ENCODE measurements at places on chromosomes 1 and 21. TPM values are rescaled to one million over a fixed set of nuclear protein-coding genes. Genes with fewer than 3 reads are reported as not detected.
A peak's percentile ranks its signal among the peaks of the same experiment; 100 is the strongest.

DNA sequence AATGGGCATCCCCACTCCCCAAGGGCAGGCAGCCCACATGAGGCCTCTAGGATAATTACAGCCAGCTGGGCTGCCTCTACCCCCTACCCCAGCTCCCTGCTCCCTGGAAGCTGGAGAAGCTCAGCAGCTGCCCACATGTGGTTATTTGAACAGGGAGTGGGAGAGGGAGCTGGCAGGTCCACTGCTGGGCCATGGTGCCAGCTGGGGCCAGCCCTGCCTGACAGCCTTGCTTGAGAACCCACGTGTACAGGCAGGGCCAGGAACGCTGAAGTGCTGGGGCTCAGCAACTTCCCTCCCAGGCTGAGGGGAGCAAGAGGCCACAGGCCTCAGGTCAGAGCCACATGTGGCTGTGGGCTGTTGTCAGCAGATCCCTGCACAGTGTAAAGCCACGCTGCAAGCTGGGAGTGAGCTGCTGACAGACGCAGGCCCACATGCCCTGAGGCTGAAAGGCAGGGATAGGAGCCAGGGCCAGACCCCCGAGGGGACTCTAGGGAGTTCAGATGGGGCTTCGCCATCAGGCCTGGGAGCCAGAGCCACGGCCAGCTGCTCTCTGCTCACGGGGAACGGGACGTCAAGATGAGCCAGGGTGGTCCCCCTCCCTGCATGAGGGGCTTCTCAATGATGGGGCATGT lies 129.0 kb downstream of the SYF2 start:
- no peak for DNase-seq

DNA sequence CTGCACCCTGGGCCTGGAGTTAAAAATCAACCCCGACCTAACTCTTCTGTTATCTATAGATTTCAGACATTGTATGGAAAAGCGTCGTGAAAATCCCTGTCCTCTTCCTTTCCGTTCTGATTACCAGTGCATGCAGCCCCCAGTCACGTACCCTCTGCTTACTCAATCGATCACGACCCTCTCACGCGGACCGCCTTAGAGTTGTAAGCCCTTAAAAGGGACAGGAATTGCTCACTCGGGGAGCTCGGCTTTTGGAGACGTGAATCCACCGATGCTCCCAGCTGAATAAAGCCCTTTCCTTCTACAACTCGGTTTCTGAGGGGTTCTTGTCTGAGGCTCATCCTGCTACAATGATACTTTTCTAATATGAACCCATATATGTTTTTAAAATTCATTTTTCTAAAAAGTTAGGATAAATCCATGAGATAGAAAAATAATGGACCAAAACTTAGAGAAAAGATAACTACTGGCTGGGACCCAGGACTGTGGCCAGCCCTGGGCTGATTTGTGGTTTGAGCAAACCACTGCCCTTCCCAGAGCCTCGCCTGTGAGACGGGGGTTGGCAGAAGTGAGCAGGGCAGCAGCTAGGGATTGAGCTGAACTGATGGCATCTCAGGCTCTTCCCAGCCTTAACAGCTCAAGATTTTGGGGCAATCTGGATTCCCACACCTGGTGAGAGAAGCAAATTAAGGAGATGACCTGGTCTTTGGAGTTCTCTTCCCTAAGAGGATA lies 5.0 kb downstream of the UQCRHL start:
- no peak for DNase-seq

- DNase-seq: no peak
These were observed 114.3 kb downstream of the FGGY start for GRCh38 chr1:59411147-59411546.

Gene NUDT17
- 3.3 TPM for total RNA-seq

DNA sequence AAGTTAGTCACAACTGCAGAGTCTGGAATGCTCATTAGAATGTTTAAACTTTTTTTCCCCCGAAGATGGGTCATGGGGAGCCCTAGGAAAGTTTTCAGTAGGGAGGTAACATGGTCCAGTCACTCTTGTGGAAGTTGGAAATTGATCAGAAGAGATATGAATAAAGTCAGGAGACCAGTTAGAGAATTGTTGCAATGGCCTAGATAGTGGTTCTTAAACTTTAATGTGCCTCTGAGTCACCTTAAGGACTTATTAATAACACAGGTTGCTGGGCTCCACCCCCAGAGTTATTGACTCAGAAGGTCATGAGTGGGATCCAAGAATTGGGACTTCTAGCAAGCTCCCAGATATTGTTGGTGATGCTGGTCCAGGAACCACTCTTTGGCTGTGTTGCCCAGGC lies 3.2 kb upstream of the TFAP2E start:
- no peak for DNase-seq

DNA sequence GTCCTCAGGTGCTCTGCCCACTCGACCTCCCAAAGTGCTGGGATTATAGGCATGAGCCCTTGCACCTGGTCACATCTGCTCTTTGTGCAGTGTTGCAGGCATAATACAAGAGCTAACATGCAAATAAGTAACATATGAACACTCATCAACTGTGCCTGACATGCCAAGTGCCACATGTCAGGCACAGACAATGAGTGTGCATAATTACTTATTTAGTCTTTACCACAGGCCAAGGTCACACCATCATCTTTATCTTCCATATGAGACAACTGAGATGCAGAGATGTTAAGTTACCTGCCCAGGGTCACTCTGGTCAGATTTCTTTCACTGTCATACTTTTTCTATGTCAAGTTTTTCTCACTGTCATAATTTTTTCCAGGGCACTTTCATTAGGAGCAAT lies 126.1 kb downstream of the PPIAL4G start:
- no peak for DNase-seq

DNA sequence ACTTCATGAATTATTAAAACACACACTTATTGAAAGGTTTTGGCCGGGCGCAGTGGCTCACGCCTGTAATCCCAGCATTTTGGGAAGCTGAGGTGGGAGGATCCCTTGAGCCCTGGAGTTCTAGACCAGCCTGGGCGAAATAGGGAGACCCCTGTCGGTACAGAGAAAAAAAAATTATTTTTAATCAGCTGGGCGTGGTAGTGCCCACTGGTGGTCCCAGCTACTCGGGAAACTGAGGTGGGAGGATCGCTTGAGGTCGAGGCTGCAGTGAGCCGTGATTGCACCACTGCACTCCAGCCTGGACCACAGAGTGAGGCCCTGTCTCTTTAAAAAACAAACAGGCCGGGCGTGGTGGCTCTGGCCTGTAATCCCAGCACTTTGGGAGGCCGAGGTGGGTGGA lies 1.7 kb downstream of the GABPB2 start:
- no peak for DNase-seq

GRCh38 chr1:150615346-150616201 lies 13.8 kb downstream of the ENSA start:
- DNase-seq: no peak

GRCh38 chr1:29749024-29749945 lies 513.0 kb downstream of the PTPRU start:
- no peak for DNase-seq

Gene BTBD19
- total RNA-seq: 2.8 TPM

GRCh38 chr1:41501581-41501980 lies 17.1 kb upstream of the EDN2 start:
- peak; percentile 63 for DNase-seq

DNA sequence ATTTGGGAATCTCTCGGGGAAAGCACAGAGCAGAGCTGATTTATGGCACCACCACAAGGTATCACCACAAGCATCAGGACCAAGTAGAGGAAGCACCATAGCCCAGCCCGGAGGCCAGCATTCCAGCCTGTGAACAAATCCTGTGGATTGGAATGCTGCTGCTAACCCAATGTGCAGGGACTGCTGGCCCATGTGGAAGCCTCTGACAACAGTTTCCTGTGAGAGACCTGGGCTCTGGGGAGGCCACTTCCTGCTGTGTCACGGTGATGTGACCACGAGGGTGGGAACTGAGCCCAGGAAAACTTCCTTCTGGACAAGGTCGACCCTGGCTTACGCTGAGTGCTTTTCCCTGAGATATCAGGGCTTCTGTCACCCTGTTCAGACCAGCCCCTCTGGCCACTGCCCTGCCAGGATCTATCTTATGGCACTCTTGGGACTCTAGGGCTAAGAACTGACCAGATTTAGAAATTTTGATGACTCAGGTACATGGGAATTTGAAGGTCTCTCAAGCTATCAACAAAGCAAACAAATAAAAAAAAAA lies 88.3 kb upstream of the NGF start:
- peak; percentile 78 for DNase-seq

DNA sequence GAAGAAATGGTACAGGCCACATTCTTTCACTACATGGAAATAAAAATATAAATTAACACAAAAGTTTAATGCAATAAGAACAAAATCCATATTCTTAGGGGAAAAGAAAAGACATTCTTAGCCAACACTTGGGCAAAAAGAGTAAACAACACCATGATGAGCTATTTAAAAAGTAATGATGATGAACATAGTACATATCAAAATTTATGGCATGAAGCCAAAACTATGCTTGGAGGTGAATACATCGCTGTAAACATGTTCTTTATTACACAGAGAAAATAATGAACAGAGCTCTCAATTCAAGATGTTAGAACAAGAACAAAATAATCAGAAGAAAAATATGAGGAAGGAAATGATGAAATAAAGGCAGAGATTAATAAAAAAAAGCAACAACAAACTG lies 158.2 kb downstream of the ZSCAN20 start:
- DNase-seq: no peak

Gene RALGPS2
- total RNA-seq: 14.4 TPM

Gene CD53
- total RNA-seq: 17.2 TPM

Gene PCBP3
- 3.7 TPM for total RNA-seq

All from Right ventricle myocardium inferior (tissue), 1 donor.